ENCODE measurements at places on chromosomes 11 and 22.

DNA sequence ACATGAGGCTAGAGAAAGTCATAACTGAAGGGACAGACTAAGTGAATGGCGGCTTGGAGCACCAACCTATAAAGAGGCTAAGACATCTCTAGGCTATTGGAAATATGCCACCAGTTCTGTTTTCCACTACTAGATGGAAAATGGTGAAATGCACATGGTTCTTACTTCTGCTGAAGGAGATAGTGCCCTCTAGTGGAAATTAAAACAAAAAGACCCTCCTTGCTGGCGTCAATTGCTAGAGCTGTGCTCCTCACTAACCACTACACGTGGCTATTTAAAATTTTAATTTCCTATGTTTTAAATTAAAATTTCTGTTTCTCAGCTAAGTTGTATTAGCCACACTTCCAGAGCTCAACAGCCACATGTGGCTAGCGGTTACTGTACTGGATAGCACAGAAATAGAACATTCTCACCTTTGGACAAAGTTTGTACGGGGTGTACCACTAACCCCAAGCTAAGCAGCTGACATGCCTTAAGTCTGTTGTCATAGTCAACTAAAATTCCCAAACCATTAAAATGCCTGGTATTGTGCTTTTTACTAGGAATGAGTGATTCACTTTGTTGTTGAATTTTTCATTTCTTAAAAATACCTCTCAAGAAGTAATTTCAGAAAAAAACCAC is 34.1 kb upstream of the CALCA start:
- DNase-seq: peak; percentile 66

- DNase-seq: no peak
Observed at GRCh38 chr11:65434057-65434666, 11.6 kb downstream of the NEAT1 start.

GRCh38 chr11:66563832-66564231 is 4.6 kb downstream of the CTSF start:
- no peak for DNase-seq

DNA sequence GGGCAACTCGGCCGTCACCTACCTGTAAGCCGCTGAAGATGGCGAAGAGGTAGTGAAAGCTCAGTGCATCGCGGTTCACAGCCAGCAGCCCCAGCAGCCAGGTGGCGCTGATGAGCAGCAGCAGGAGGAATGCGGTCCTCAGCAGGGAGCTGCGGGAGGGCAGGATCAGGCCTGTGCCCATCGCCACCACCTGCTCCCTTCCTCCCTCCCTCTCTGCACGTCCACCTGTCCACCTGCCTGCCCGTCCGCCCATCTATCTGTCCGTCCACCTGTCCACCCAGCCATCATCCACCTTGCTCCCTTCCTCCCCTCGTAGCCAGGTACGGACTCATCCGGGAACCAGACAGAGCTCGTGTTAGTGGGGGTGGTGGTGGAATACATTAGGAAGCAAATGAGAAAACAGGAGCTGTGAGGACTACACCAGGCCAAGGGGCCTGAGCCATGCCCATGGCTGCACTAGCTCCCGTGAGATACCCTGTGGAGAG is 32.2 kb downstream of the TRMU start:
- DNase-seq: no peak

- DNase-seq: no peak
Observed at GRCh38 chr11:61279934-61280659, 15.0 kb downstream of the VWCE start.

- DNase-seq: no peak
Observed at GRCh38 chr11:116543911-116544475, 228.8 kb downstream of the BUD13 start.

GRCh38 chr11:101718402-101718801 is 134.6 kb upstream of the TRPC6 start:
- no peak for DNase-seq

GRCh38 chr22:17284888-17285287 is 65.7 kb upstream of the ADA2 start:
- DNase-seq: no peak

DNA sequence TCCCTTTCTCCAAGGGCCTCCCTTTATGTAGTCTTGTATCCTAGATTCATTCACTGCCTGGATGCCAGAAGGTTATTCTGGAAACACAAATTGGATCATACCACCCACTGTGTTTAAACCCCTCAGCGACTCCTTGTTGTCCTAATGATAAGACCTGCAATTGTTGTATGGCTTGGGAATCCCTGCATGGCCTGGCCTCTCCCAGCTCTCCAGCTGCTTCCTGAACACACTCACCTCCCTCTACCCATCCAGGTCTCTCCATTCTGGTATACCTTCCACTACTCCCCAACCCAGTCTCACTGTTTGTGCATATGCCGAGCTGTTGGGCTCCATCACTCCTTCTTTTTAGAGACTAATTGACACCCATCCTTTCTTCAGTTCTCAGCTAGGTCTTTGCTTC is 124.3 kb upstream of the ALX4 start:
- no peak for DNase-seq

DNA sequence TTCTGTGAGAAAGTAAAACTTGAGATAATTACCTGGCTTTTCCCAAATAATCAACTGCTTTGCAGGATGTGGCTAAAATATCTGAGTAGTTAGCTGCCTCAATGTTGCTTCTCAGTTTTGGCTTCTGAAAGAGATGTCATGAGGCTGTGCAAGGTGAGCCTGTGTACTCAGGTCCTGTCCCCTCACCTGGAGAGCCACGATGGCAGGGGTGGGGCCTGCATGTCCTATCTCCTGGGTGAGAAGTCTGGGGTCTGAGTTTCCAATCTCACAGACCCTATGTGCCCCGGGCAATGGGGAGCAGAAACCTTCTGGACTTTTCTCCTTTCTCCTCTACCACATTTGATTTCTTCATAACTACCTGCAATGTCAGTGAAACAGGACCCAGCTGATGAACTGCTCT is 338.6 kb upstream of the B3GAT1 start:
- DNase-seq: no peak

DNA sequence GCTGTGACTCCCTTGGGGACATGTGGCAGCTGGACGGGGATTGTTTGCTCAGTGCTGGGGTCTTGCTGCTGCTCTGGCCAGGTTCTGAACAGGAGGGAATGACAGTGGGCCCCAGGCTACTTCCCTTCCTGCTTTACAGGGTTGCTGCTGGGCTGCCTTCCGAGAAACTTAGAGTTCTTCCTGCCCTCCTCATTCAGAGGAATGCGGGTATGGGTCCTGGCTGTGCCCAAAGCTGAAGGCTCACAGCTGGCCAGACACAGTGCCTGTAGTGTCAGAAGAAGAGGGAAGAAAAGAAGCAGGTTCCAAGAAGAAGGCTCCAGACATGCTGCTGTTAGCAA is 108.3 kb upstream of the PARVA start:
- DNase-seq: peak; percentile 7

GRCh38 chr11:62546244-62546928 is at the start of gene AHNAK:
AHNAK (minus strand) TSS chr11:62546806; CDS start chr11:62536098, 10,708 bp downstream.
- no peak for DNase-seq

DNA sequence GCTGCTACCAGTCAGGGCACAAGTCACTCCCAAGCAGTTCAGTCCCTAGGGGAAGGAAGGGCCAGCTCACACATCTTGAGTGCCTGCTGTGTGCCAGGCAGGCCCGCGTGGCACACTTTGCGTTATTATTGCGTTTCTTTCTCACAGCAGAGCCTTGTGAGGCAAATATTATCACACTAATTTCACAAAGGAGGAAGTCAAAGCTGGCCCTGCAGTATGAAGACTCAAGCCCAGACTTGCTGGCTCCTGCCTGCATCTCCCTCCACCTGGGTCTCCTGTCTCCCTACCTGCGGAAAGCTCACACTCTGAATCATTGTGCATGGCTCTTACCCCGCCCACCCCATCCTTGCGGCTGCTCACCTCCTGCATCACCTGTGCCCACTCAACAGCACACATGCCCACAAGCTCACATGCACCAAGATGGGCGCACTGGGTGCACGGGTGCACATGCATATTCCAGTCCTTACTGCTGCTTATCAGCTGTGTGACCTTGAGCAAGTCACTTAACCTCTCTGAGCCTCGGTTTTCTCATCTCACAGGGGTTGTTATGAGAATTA is 31.7 kb upstream of the P2RY2 start:
- DNase-seq: no peak

DNA sequence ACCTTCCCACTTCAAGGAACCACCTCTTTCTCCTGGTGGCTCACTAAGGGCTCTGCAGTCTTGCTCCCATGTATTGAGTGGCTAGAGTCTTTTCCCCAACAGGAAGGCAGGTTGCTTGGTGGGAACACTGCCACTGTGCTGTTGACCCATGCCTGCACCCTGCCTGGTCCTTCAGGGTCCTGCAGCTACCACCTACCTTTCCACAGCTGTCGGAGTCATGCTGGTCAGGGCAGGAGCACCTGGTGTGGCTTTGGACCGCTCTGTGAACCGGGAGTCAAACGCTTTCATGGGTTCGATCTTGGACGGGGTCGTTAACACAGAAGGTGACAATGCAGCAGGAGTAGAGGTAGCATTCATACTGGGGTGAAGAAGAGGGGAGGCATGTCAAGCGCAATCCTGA is 56.1 kb downstream of the HIRA start:
- DNase-seq: no peak

- no peak for DNase-seq
Observed at GRCh38 chr22:49907807-49908206, 10.4 kb downstream of the ALG12 start.

DNA sequence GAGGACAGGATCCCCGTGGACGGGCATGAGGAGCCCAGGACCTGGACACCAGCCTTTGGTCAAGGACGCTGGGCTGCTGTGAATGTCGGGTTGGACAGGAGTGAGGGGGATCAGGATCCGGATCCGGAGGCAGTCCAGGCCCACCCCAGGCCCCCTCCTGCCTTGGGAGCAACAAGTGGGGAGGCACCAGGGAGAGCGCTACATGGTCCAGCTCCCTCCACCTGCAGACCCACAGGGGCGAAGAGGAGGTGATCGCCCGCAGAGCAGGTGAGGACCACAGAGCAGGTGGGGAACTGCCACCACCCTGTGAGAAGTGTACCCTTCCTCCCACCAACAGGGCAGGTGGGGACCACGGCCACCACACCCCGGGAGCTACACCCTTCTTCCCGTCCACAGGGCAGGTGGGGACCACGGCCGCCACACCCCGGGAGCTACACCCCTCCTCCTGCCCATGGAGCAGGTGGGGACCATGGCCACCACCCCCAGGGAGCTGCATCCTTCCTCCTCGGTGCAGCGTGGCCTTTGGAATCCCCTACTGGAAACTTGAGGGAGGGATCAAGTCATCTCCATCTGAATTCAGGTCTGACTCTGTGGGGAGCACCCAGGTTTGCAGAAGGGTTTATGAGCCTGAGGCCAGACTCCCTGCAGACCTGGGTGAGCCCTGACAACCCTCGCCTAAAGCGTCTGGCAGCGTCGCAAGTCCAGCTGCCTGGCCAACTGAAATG is 141.0 kb downstream of the BRD1 start:
- no peak for DNase-seq

- no peak for DNase-seq
Observed at GRCh38 chr11:132422722-132423121, 1052.3 kb downstream of the NTM start.

GRCh38 chr11:6825231-6825744 is 20.2 kb upstream of the OR10A5 start:
- DNase-seq: no peak

GRCh38 chr11:70483077-70483861 is 84.9 kb downstream of the CTTN start:
- DNase-seq: no peak

- DNase-seq: no peak
Observed at GRCh38 chr11:36550385-36551115, 17.3 kb upstream of the RAG1 start.

DNA sequence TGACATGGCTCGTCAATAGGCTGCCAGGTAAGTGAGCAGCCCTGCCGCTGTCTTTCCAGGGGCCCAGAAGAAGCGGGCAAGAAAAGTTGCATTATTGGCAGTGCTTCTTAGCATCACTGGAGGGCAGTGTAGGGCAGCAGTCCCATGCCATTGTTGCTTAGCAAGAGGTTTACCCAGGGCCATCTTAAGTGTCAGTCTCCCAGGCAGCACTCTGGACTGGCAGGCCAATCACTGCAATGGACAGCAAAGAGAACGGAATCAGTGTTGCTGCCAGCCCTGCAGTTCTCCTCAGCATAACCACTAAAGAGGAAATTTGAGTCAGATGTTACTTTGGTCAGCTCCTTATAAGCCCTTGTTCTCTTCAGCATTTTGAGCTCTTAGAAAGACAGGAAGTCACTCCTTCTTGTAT is 13.4 kb upstream of the GRK2 start:
- DNase-seq: no peak

DNA sequence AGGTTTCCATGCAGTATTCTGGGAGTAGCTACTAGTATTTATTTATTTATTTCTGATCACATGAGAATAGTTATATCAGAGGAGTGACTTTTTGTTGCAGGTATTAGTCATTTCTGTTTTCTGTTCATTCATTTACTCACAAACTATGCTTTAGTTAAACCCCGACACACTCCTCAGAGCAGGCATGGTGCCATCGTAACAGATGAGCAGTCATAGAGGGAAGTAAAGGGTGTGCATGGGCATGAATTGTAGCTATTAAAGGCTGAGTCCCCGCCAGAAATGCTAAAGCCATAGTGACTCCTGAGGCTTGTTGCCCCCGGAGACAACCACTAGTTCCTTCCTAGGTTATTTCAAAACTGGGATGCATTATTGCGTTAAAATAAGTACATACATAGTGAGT is 10.6 kb downstream of the JHY start:
- no peak for DNase-seq

DNA sequence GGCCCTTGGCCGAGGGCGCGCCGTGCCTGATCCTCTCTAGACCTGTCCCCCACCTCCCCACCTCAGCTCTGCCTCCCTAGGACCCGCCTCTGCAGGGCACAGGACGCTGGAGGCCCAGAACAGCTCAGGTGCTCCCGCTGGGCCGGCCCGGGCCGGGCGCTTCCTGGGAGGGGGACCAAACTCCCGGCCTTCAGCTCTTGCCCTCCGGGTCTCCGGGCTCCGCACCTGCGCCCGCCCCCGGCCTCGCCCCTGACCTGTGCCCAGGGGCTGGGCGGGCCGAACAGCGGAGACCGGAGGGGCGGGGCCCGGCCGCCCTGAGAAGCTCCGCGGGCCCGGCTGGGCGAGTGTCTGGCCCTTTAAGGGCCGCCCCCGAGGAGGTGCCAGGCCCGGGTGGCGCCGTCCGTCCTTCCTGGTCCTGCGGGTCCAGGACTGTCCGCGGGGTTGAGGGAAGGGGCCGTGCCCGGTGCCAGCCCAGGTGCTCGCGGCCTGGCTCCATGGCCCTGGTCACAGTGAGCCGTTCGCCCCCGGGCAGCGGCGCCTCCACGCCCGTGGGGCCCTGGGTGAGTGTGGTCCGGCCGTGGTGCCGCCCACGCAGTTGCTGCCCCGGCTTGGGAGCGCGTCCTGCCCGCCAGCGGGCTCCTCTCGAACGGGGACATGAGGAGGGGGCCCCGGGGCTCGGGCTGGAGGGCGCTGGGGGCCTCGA is at the start of gene SSH3:
Gene SSH3, plus strand, starts transcription at position 399 of the 703 bp plus-strand sequence. Its CDS starts 96 bp downstream, at position 495.
- DNase-seq: peak; percentile 67

GRCh38 chr22:36197065-36197440 is 4.6 kb downstream of the APOL4 start:
- DNase-seq: no peak

GRCh38 chr11:73218106-73218829 is at the start of gene P2RY2:
P2RY2 (plus strand) TSS chr11:73218281; CDS start chr11:73234160, 15,879 bp downstream.
- DNase-seq: no peak

Measured in SW 1271 (cell line).